NCI-H748 treated with DMSO at 0.1 percent for 48 hours (cell line): ENCODE measurements at places on chromosomes 6 and 20.

- no peak for DNase-seq
These were observed 21.2 kb downstream of the THEMIS start for GRCh38 chr6:127879685-127880084.

DNA sequence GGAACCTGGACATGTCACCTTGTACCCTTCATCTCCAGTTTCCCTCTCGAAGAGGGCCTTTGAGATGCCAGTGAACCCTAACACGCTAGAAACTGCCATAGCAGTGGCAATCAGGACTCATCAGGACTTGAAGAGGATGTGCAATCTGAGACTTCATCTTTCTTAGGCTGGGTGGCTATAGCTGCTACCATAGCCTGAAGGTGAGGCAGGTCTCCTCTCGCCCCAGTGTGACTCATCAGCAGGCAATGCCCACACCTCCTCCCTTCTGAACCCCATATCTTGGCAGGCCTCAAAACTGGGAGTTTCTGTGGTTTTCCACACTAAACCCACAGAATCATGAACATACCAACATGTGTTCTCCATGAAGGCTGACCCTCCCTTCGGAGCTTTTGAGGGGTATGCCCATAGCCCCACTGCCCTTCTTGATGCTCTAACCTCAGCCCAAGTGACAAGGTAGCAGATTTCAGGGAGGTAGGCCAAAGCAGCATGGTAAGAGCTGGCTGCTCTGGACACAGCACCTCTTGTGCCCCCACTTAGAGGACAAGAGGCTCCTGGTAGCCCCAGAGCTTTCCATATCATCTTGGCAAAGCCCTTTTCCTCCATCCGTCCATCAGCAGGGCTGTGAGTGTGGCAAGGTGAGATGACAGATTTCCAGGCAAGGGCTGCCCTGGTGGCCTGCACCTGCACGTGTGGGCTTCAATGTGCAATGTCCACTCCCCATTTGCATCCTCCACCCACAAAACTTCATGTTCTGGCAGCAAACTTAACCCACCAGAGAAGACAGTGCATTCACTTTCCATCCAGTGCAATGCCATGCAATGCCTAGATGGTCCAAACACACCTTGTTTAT is 2.6 kb downstream of the BLCAP start:
- no peak for DNase-seq

GRCh38 chr6:42217157-42217518 is 523 bp downstream of the MRPS10 start:
- no peak for DNase-seq

GRCh38 chr6:31042806-31043205 is 32.5 kb downstream of the MUC22 start:
- DNase-seq: no peak

DNA sequence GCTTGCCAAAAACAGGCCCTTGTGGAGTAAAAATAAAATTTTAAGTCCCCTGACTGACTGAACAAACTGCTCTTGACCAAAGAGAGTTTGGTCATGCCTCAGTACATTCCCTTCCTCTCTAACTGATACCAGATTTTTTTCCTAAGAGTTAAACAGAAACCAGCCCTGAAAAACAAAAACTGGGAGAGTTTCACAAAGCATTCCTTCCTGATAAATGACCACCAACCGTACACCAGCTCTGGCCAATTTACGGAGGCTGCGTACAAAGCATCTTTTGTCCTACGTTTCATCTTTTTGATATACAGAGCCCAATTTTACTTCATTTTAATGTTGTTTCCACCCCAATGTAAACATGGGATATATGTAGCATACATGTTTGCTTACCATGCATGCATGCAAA is 477.4 kb upstream of the HTR1E start:
- DNase-seq: no peak

GRCh38 chr20:37875460-37876175 is 27.3 kb upstream of the VSTM2L start:
- no peak for DNase-seq

GRCh38 chr6:145814035-145814500 is 527 bp downstream of the FBXO30 start:
- no peak for DNase-seq

DNA sequence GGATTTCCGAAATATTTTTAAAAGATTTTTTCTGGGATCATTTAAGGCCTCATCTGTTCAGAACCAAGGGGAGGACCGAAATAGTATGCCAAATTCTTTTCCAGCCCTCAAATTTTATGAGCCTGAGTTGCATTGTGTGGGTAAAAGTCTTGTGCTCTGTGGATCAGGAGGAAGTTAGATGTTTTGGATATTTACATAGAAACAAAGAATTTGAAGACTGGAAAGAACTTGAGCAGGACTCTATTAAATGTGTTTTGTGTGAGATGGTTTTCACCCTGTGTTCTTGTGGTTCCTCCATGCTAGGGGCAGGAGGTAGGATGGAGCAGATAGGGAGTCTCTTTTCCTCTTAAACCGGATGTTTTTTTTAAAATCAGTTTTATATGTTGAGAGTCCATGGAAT is 329.1 kb downstream of the LAMA2 start:
- DNase-seq: no peak

GRCh38 chr20:62241506-62241905 is 3.2 kb downstream of the OSBPL2 start:
- DNase-seq: no peak

DNA sequence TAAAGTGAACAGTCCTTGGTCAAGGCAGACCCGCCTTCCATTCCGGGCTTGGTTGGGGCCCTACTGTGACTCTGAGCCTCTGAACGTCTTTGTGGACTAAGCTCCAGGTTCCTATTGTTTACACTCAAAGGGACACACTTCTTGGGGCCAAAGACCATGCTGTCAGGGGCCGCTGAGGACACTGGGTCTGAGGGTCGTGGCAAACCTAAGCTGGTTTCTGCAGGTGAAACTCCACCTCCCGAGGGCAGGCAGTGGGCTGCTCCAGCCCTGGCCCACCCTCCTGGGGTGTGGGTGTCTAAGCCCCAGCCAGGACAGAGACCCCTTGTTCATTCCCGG is 43.1 kb downstream of the DSTN start:
- no peak for DNase-seq

DNA sequence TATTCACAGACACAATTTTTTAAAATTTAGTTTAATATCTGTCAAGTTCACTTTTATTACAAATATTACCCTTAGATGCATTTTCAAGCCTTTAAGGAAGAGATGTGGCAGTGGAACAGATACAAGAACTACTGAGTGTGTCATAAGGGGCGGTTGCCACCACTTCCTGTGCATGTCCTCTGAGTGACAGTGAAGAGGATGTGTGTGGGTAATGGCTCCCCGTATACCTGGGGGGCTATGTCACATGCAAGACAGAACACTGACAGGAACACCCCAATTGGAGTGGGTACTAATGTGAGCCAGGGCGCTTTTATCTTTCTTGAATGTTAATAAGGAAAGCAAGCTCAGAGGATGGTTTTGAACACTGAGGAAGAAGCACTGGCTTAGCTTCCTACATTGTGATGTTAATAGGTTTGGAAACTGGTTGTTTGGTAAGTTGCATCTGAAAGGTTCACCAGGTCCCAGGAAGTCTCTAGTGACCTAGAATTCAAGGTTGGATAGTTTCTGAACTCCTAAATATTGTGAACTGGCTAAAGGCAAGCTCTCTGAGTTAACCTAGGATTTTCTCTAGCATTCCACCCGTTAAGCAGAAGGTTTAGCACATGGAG is 83.4 kb upstream of the ASF1A start:
- no peak for DNase-seq

DNA sequence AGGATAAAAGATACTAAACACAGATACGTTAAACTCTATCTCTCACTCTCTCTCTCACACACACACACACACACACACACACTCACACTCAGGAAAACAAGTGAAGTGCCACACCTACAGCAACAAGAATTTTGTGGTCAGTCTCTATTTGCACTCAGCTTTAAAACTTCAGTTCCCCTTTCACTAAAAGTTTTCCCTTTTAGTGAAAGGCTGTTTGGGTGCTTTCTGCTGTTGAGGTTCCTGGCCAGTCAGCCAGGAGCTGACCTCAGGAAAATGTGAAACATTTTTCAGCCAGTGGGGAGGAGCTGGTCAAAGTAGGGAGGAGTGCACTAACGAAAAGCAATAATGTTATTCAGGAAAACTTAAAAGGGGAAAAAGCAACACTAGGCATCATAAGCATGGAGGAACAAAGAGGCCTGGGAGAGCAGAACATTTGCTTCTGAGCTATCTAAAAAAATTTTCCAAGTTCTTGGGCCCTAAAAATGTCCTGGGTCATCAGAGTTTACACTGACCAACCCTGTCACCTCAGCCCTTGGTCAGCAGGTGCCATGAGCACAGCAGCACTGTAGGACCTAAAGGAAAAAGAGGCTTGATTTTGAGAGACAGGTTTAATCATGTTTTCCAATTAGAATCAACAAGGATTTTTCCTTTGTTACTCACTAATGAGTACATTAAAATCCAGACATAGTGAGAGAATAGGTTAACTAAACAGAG is 30.7 kb upstream of the NT5E start:
- no peak for DNase-seq

DNA sequence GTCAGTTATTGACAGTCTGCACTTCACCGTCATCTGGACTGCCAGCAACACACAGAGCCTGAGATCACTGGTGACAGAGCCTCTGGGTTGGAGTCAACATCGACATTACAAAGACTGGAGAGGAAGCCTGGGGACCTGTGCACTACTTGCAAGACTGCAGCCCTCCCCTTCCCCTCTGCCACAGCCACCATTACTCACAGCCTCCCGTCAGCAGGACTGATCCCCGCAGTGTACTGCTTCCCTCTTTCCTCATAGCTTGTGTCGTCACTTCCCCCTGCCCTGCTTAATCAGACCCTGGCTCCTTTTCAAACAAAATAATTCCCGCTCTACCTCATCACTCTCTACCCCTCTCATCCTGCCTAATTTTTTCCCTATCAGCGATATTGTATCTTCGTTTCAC is 235.5 kb upstream of the KCNQ5 start:
- DNase-seq: no peak

- DNase-seq: no peak
These were observed 4.9 kb downstream of the ACOT8 start for GRCh38 chr20:45852326-45852725.

- DNase-seq: no peak
These were observed 6.5 kb upstream of the RNF24 start for GRCh38 chr20:4021906-4022305.
